Activated gamma-delta T cell treated with anti-CD3 and anti-CD28 coated beads, Interleukin-2, amount 50 U/mL, for 16 hours (primary cell): ENCODE measurements at places on chromosomes 5 and 9.

DNA sequence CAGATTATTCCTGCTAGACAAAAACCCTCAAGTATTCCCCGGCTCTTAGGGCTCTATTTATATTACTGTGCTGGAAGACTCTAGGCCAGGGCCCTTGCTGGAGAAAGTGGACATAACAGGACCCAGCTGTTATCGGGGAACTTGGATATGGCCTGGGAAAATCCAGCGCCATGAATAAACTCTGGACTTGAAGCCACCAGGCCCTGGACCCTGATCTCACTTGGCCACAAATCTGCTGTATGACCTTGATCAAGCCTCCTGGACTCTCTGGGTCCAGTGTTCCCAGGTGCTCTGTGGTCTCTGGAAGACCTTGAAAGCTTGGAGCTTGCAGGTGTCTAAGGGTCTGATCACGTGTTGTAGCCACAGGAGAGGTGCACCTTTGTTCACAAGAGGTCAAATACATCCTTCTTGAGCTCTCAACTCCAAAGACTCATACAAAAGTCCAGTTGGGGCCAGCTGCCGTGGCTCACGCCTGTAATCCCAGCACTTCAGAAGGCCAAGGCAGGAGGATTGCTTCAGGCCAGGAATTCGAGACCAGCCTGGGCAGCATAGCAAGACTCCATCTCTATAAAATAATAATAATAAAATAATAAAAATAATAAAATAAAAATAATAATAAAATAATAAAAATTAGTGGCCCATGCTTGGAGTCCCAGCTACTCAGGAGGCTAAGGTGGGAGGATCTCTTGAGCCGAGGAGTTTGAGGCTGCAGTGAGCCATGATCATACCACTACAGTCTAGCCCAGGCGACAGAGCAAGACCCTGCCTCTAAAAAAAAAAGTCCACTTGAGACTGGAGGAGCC is 26.5 kb downstream of the COL27A1 start:
- DNase-seq = no peak

- DNase-seq = no peak
These were observed 7.3 kb downstream of the C9orf50 start for GRCh38 chr9:129613520-129614175.

- no peak for DNase-seq
These were observed at the start of gene FOXE1 for GRCh38 chr9:97853056-97853843. Gene FOXE1, plus strand, starts transcription at chr9:97853226. Its CDS starts 689 bp downstream, at chr9:97853915.

DNA sequence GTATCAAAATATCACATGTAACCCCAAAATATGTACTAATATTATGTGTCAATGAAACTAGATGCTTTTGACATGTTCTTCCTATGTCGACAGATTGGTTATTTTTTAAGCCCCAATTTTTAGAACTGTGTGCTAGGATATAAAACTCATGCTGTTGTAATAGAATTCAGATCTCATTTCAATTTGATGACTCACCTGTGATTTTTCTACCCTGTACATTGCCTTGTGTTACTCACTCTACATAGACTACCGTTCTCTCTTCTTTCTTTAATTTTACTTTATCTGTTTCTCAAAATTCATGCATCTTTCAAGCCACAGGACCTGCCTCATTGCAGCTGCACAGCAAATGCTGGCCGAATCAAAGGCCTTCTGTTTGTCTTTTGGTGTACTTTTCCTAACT is 284.5 kb downstream of the MAT2B start:
- no peak for DNase-seq

DNA sequence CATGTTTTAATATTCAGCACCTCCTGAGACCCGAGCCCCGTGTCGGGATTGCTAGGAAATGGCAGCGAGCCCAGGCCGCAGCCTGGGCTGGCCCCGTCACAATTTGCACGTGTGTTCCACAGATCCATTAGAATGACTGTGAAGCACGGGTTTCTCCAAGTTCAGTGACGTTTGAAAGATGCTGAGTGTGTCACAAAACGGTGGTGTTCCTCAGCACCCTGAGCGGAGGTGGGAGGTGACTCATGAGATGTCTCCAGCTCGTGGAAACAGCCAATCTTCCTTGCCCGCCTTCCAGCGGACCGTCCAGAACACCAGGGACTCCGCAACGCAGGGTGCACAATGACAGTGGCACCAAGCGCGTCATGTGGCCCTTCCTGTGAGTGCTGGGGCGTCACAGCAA is 412.8 kb downstream of the IRX2 start:
- DNase-seq = no peak

GRCh38 chr5:76943006-76943405 is 9.8 kb upstream of the CRHBP start:
- no peak for DNase-seq

- no peak for DNase-seq
These were observed 115.1 kb upstream of the CCDC152 start for GRCh38 chr5:42641336-42642005.

DNA sequence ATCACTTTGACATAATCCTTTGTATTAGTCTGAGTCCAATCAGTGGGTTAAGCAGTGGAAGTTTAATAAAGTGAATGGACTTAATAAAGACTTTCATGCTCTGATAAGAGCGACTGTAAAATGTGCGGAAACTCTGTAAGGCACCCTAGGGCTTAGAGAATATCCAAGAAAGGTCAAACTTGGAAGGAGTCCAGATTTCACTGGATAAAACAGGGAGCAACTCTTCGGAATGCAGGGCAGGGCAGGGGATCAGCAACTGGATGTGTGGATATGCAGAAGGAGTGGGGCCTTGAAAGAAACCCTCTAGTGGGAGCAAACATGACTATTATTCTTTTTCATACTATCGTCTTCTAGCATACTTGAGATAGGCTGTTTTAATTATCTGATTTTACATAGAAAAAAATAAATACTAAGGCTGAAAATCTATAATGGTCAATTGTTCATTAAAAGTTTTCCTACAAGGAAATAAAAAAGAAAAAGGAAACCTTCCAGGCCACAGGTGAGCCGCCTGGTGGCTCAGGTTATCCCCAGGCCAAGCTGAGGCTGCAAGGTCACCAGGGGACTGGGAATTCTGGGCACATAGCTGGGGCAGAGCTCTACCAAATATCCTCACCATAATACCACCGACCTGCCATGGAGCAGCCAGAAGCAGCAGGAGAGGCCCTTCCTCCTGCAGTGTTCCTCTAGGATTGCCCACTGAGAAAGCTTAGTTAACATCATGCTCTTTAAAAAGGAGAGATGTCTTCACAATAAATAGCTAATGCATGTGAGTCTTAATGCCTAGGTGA is 46.3 kb upstream of the CCDC112 start:
- no peak for DNase-seq

GRCh38 chr5:39100851-39101396 is 26.7 kb upstream of the RICTOR start:
- DNase-seq = no peak

- DNase-seq = no peak
These were observed 115.0 kb downstream of the KIAA1958 start for GRCh38 chr9:112601636-112602035.

- DNase-seq = no peak
These were observed 21.0 kb upstream of the TBCA start for GRCh38 chr5:77797136-77797535.

DNA sequence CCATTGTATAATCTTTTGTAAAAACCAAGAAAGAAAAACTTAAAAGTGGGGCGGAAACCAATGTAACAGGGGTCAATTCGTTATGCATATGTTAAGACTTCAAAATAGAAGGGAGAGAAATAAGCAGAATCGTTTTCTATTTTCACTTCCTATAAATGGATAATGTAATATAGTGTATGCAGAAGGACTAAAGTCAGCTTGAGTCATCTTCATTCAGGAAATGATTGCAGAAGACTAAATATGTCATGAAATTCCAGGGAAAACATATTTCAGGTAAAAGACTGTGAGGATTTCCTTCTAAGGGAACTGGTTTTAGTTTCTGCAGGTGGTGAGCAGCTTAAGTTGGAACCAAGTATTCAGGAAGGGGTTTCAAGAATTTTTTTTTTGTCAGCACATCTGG is 753.3 kb downstream of the IRX1 start:
- DNase-seq = no peak

DNA sequence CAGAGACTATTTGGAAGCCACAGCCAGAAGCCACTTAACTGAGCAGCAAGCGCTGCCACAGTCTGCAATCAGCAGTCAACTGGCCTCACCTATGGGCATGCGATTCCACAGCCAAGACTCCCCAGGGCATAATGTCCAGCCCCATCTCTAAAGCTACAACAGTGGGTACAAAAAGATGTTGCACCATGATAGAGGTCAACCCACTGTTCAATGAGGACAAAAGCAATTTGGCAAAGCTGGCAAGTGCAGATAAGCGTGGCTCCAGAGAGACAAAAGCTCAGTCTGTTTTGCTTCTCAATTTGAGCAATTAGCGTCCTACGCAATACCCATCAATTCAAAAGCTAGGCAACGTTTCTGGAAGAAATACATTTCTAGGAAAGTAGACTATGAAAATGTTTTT is 3.2 kb downstream of the TAS2R1 start:
- DNase-seq = no peak

DNA sequence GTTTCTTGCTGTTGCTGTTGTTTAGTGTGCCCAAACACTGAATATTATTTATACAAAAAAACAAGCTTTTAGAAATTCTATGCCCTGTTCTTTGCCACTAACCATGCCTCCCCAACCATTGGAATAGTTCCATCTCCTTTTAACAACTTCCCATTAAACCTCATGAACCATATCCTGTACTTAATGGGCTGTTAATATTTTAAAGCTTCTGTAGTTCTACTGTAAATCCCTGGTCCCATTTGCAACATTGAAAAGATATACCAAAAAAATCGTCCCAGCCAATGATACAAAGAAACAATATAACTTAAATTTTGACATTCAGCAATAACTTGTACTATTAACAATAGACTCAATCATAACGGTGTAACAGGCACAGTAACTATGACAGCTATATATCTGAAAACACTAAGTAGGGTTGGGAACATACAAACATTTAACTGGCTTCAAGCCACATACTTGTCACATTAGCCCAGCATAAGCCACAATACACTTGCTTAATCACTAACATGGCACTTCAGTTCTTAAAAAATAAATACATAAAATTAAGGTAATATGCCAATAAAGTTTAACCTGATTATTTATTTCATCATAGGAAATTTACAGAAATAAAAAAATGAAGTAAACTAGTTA is 86.1 kb downstream of the ADAMTS6 start:
- no peak for DNase-seq

DNA sequence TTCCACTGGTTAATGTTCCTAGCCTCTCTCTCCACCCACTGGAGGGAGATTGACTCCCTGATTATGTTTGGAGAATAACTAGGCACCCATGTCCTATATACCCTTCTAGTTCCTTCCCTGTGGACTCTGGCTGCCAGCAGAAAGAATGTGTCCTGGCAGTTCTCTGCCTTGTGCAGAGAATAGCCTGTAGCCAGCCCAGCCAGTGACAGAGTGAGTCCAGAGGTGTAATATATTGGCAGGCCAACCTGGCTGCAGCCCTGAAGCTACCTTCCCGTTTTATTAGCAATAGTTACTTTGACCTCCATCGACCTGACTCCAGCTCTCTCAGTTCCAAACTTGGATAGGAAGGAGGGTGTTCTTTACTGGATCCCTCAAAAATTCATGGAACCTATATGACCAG is 8.1 kb downstream of the SETD9 start:
- DNase-seq = no peak

GRCh38 chr9:136100700-136101614 is 5.9 kb upstream of the NACC2 start:
- DNase-seq = no peak

DNA sequence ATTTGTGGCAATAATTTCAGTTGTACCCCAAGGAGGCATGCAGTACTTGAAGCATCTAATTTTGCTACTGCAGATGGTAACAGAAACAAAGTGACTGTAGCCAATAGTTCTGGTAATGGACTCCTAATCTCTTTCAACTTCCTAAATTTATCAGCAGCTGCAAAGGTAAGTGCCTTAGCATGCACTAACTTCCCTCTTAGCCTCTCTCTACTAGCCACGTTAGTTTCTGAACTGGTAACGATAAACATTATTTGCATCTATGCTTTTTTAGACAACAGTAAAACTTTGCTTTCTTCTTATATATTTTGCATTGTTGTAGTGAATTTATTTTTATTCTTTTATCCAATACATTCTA is 6.2 kb upstream of the CKS2 start:
- no peak for DNase-seq

DNA sequence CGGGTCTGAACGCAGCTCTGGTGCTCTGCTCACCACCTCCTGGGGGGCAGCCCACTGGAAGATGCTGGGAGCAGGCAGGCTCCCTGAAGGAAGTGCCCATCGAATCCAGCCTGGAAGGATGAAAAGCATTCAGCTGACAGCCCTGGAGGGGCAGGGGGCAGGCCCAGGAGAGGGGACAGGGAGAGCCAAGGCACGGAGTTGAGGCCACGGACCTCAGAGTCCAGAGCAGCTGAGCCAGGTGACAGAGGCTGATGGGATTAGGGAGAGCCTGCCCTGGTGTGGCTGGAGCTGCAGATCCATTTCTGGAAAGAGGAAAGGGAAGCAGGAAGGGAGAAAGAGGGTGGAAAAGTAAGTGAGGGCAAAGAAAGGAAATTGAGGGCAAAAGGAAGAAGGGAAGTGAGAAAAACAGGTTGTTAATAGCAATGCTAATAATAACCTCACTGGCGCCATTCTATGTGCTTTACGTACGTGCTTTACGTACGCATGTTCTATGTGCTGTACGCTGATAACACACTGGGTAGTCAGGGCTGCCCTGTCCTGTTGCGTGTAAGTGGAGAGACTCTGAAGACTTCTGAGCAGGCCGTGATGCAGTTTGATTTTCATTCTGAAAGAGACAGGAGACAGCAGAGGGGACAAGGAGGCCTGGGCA is 52.6 kb downstream of the LMX1B start:
- no peak for DNase-seq

- DNase-seq = no peak
These were observed 62.6 kb downstream of the MTREX start for GRCh38 chr5:55370291-55370925.

GRCh38 chr5:5420251-5420650 is 2.2 kb upstream of the ICE1 start:
- no peak for DNase-seq

GRCh38 chr5:78624011-78624541 is 24.5 kb downstream of the LHFPL2 start:
- no peak for DNase-seq

GRCh38 chr5:135944967-135945560 is 9.7 kb downstream of the LECT2 start:
- no peak for DNase-seq

GRCh38 chr9:137575716-137576411 is 2.9 kb downstream of the DPH7 start:
- DNase-seq = no peak

DNA sequence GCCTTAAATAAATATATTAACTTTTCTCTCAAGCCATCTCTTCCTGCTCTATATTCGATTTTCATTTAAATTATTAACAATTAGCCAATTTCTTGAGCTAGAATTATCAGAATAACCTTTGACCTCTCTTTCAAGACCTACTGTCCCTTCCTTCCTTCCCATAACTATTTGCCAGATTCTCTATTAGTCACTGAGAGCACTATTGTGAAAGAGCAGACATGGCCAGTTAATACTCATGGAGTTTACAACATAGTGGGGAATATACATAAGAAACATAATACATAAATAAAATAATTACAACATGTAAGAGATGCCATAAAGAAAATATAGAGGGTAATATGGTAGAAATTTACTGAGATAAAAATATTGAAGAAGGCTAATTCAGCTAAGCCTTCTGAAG is 72.1 kb upstream of the CHD1 start:
- no peak for DNase-seq
